ENCODE measurements at places on chromosomes 2 and 18. TPM values are rescaled to one million over a fixed set of nuclear protein-coding genes. Genes with fewer than 3 reads are reported as not detected.

- H3K27me3 ChIP-seq: no peaks in the 10 kb centered on the region
- peak; percentile 26 for DNase-seq
- H3K36me3 ChIP-seq: no peaks in the 10 kb centered on the region
Measured at GRCh38 chr2:242011991-242012764, 142.6 kb downstream of the RTP5 start.

DNA sequence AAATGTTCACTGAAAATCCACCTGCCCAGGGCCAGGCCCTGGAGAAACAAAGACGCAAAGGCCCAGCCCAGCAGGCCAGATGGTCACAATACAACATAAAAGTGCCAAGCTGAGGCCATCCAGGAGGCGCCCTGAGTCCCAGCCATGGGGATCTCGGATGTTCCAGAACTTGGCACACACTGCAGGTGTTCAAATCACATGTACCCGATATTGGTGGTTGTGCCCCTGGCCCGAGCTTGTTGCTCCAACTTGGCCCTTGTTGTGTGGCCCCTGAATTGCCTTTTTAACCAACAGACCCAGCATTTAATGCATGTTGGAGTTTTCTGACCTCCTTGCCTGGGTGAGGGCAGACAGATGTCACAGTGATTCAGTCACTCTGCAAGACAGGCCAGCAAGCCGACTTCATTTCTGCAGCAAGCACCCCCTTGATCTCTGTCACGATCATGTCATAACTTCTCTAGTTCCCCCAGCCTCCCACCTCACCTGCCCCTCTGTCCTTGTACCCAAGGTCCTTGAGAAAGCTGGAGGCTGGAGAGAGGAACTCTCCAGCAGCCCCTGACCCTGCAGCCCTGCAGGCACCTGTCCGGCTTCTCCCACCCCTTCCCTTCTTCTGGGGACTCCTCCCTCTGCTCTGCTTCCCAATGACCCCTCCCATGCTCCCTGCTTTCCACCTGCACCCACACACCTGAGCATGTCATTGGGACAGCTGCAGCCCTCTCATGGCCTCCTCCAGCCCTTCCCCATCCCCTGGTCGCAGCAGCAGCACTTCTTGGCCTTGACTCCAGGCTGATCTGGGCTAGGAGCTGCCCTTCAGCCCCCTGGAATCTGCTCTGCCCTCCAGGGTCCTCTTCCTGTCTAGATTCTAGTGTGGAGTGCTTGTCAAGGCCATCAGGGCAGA lies 9.1 kb downstream of the NGEF start:
- no peak for DNase-seq
- no peak overlapping the region for H3K27ac ChIP-seq
- no peaks in the 10 kb centered on the region for H3K27me3 ChIP-seq
- no peaks in the 10 kb centered on the region for H3K4me1 ChIP-seq
- H3K4me3 ChIP-seq: no peak overlapping the region

GRCh38 chr2:215384710-215385109 lies 51.2 kb downstream of the FN1 start:
- DNase-seq: no peak
- H3K27me3 ChIP-seq: no peaks in the 10 kb centered on the region
- no peaks in the 10 kb centered on the region for H3K4me1 ChIP-seq

GRCh38 chr2:101461381-101461780 lies 13.5 kb downstream of the RFX8 start:
- H3K4me1 ChIP-seq: peaks cover 1% of the 10 kb centered on the region
- no peak overlapping the region for H3K4me3 ChIP-seq
- H3K27ac ChIP-seq: no peak overlapping the region
- H3K27me3 ChIP-seq: no peaks in the 10 kb centered on the region

DNA sequence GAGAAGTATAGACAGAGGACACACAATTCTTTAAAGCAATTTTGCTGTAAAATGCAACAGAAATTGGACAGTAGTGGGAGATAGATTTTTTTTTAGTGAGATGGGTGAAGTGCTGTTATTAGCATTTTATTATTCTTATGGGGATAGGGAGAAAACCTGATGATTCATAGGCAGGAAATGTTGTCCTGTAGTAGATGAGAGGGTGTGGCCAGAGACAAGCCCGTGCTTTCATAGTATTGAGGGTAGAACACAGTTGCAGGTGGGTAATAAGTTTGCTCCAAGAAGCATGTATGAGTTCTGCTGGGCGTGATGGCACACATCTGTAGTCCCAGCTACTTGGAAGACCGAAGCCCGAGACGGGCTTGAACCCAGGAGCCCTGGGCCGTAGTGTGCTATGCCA lies 128.3 kb upstream of the ARHGAP28 start:
- no peak overlapping the region for H3K27ac ChIP-seq
- H3K4me3 ChIP-seq: no peak overlapping the region
- H3K4me1 ChIP-seq: peaks cover 8% of the 10 kb centered on the region
- no peaks in the 10 kb centered on the region for H3K36me3 ChIP-seq

DNA sequence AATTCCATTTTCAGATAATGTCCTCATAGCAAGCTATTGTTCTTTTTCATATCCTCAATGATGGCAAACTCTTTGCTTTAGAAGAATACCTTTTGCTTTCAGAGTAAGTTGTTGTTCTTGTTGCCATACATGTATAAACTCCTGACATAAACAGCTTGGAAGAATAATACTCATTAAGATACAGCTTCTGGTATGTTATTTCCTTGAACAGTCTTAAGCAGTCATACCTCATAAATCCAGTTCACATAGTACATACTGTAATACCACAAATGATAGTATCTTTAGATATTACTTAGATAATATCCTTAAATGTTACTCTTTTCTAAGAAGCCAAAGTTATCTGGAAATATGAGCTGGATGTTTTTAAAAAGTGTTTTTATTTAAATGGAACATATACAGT lies 23.2 kb downstream of the METTL8 start:
- no peak for DNase-seq
- no peaks in the 10 kb centered on the region for H3K4me1 ChIP-seq
- no peak overlapping the region for H3K27ac ChIP-seq
- no peak overlapping the region for H3K4me3 ChIP-seq
- H3K36me3 ChIP-seq: no peaks in the 10 kb centered on the region

DNA sequence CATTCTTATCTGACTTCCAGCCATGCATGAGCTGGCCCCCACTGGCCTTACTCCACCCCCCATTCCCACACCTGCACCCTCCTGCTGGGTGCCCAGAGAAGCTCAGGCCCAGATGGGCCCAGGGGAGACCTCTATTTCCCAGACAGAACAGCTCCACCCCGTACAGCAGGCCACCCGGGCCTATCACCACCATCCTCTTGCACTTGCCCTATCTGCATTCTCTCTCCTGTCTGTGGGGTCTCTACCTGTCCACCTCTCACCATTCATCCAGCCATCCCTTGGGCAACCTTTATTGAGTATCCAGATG lies 25.3 kb upstream of the TNS1 start:
- no peak overlapping the region for H3K4me3 ChIP-seq
- no peaks in the 10 kb centered on the region for H3K36me3 ChIP-seq
- H3K27me3 ChIP-seq: no peaks in the 10 kb centered on the region

Gene HOXD12
- total RNA-seq: not detected

DNA sequence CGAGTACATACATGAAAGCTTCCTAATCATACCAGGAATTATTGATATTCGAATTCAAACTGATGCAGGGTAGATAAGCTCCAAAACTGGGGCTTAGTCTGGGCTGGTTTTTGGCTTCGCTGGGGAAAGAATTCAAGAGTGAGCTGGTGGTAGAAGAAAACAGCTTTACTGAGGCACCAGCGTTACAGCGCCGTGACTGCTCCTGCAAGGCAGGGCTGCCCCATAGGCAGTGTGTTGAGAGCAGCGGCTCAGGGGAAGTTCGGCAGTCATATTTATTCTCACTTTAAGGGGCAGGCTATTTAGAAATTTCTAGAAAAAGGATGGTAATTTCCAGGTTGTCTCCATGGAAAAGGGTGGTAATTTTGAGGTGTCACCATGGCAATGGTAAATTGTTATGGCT lies 292.6 kb upstream of the TCF4 start:
- H3K4me1 ChIP-seq: peaks cover under 1% of the 10 kb centered on the region
- H3K27ac ChIP-seq: no peak overlapping the region
- DNase-seq: no peak
- H3K36me3 ChIP-seq: no peaks in the 10 kb centered on the region
- H3K4me3 ChIP-seq: no peak overlapping the region
- H3K27me3 ChIP-seq: no peaks in the 10 kb centered on the region

Gene CMPK2
- total RNA-seq: 4.7 TPM

GRCh38 chr18:74331404-74331803 lies 15.8 kb downstream of the C18orf63 start:
- no peak overlapping the region for H3K27ac ChIP-seq
- no peak for DNase-seq
- H3K4me3 ChIP-seq: no peak overlapping the region
- H3K4me1 ChIP-seq: no peaks in the 10 kb centered on the region

- no peak overlapping the region for H3K27ac ChIP-seq
- H3K36me3 ChIP-seq: no peaks in the 10 kb centered on the region
- H3K27me3 ChIP-seq: no peaks in the 10 kb centered on the region
- DNase-seq: no peak
- H3K4me3 ChIP-seq: no peak overlapping the region
Measured at GRCh38 chr2:20132990-20133535, 81.6 kb upstream of the LAPTM4A start.

- H3K4me1 ChIP-seq: no peaks in the 10 kb centered on the region
- no peak overlapping the region for H3K27ac ChIP-seq
- no peak for DNase-seq
- H3K27me3 ChIP-seq: no peaks in the 10 kb centered on the region
- no peak overlapping the region for H3K4me3 ChIP-seq
Measured at GRCh38 chr2:226578879-226579278, 220.7 kb downstream of the IRS1 start.

DNA sequence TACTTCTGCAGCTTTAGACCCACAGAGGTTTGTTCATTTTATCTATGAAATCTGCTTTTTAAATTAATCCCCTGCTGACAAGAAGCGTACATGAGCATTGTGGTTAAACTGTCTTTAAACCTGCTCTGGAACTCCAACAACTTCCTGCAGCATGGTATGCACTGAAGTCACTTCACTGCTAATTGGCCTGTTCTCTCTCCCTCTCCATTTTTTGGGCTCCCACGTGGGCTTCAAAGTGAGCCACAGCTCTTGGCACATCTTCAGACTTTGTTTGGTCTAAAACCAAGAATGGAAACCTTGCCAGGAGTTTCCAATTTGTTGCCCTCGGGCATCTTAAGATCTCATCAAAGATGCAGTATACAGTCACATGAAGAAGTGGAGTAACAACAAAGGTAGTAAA lies 311.4 kb downstream of the LRRTM1 start:
- H3K36me3 ChIP-seq: no peaks in the 10 kb centered on the region
- H3K27ac ChIP-seq: no peak overlapping the region
- H3K27me3 ChIP-seq: no peaks in the 10 kb centered on the region
- H3K4me3 ChIP-seq: no peak overlapping the region

- DNase-seq: peak; percentile 48
- H3K36me3 ChIP-seq: no peaks in the 10 kb centered on the region
- H3K4me1 ChIP-seq: peaks cover 4% of the 10 kb centered on the region
- peak overlapping the region; percentile 97 for H3K4me3 ChIP-seq
- H3K27me3 ChIP-seq: no peaks in the 10 kb centered on the region
Measured at GRCh38 chr18:75208155-75208835, 644 bp downstream of the PTGR3 start.

- DNase-seq: no peak
- no peaks in the 10 kb centered on the region for H3K4me1 ChIP-seq
- no peaks in the 10 kb centered on the region for H3K27me3 ChIP-seq
- no peak overlapping the region for H3K27ac ChIP-seq
- H3K4me3 ChIP-seq: no peak overlapping the region
Measured at GRCh38 chr2:53130441-53130943, 637.1 kb upstream of the CHAC2 start.

DNA sequence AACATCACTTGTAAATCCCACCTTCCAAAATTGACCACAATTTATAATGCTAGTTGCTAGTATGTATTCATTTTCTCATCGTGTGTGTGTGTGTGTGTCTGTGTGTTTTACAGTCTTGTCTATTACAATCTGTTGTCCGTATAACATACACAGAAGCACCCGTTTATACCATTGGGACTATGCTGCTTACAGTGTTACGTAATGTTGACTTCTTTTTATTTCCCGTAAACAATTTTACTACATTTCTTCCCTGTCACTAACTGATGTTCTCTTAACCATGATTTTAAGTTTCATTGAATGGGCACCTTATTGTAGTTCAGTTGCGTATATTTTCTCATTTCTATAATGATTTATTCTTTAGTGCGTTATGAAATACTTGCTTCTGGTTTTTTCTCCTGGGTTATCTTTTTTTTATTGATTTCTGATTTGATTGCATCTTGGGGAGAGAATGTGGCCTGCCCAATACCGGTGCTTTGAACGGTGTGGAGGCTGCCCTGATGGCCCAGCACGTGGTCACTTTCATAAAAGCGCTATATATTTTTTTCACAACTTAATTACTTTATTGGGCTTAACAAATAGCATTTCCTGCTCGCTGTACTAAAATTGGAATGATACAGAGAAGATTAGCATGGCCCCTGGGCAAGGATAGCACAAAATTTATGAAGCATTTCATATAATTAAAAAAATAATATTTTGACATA lies 14.5 kb upstream of the ASB1 start:
- H3K36me3 ChIP-seq: no peaks in the 10 kb centered on the region
- DNase-seq: no peak
- no peak overlapping the region for H3K4me3 ChIP-seq
- no peaks in the 10 kb centered on the region for H3K4me1 ChIP-seq
- no peak overlapping the region for H3K27ac ChIP-seq

Gene FEV
- total RNA-seq: not detected

Gene PLA2R1
- 20.5 TPM for total RNA-seq

All from ovary (tissue), 10 donors.